T-cell (primary cell): ENCODE measurements at places on chromosomes 5 and 9. TPM values are rescaled to one million over a fixed set of nuclear protein-coding genes. Genes with fewer than 3 reads are reported as not detected.
A peak's percentile ranks its signal among the peaks of the same experiment; 100 is the strongest.

FRRS1L gene
- not detected for total RNA-seq

GBGT1 gene
- 13.3 TPM for total RNA-seq

UBLCP1 gene
- 29.1 TPM for total RNA-seq

TOMM5 gene
- 43.2 TPM for total RNA-seq

DNA sequence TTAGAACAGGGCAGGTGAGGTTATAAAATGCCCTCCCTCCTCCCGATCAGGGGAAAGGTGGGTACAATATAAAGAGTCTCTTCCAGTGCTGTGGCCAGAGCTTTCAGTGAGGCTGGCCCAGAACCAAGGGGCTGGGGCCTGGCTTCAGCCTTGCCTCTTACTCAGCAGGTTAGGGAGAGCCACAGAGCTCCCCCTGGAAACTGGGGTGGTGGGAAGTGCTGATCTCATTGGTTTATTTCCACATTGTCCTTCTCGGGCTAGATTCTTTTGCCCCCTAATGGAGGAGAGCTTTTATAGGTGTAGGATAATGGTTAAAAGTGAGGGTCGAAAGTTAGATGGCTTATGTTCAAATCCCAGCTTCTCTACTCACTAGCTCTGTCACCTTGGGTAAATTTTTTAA, 186.7 kb upstream of the TBC1D2 start:
- H3K27me3 ChIP-seq = peaks cover 6% of the 10 kb centered on the region
- DNase-seq = no peak
- no peaks in the 10 kb centered on the region for H3K4me1 ChIP-seq

DNA sequence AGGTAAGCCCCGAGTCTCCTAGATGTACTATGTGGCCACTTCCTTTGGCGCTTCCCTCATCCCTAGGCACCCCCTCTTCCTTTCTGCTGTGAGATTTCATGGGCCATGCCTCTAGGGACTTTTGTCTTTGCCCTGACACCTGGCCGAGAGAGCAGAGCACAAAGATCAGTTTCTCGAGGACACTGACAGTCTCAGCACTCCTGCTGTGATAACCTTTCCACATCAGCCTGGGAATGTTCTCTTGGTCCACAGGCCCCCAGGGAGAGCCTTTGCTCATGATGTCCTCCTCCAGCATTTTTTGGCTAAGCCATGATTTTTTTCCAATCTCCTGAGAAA, 127.0 kb upstream of the CPEB4 start:
- no peak overlapping the region for H3K27ac ChIP-seq
- H3K4me1 ChIP-seq = no peaks in the 10 kb centered on the region
- no peaks in the 10 kb centered on the region for H3K36me3 ChIP-seq

DNA sequence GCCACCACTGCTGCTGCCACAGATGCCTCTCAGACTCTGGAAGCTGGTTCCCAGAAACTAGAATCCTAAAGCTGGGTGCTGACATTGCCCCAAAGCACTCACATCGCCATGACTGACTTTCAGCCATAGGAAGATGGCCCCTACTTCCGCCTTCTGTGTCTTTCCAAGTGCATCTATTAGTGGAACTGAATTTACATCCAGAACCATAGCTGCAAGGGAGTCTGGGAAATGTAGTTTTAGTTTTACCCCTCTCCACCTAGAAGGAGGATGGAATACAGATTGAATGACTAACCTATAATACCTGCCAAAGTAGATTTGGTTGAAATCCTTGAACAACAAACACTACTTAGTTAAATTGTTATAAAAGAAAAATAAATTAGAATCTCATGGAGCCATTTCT, 118.8 kb downstream of the RASGRF2 start:
- H3K4me3 ChIP-seq = no peak overlapping the region
- peaks cover 15% of the 10 kb centered on the region for H3K36me3 ChIP-seq
- no peaks in the 10 kb centered on the region for H3K27me3 ChIP-seq
- H3K4me1 ChIP-seq = no peaks in the 10 kb centered on the region
- DNase-seq = no peak

- H3K4me3 ChIP-seq = no peak overlapping the region
- no peaks in the 10 kb centered on the region for H3K36me3 ChIP-seq
- DNase-seq = no peak
These were observed 77.3 kb upstream of the SLC1A3 start for GRCh38 chr5:36529142-36529541.

- no peak for DNase-seq
- peaks cover 2% of the 10 kb centered on the region for H3K27me3 ChIP-seq
These were observed 40.6 kb upstream of the OLFM1 start for GRCh38 chr9:135046739-135047350.

- H3K4me1 ChIP-seq = peaks cover 37% of the 10 kb centered on the region
- H3K27ac ChIP-seq = no peak overlapping the region
- peak overlapping the region; percentile 58 for H3K4me3 ChIP-seq
- peaks cover 3% of the 10 kb centered on the region for H3K27me3 ChIP-seq
- peak; percentile 59 for DNase-seq
These were observed 3.9 kb upstream of the NKD2 start for GRCh38 chr5:1004461-1005248.

DNA sequence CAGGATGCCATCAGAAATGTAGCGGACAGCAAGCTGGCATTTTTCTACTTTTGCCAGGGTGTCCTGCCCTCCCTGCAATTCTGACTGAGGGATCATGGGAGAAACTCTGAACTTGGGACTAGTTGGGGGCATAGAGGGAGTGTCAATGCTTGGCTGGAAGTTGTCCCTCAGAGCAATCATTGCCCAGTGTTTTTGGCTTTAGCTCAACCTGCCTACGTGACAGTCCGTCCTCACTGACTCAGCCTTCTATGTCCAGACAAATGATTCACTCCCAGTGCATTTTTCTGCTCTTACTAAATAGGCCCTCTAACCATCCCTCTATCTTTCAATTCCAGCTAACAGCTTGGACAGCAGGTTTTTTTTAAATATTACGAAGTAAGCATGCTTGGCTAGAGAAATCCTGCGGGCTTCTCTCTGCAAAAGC, 627.4 kb downstream of the TLR4 start:
- DNase-seq = no peak
- no peaks in the 10 kb centered on the region for H3K36me3 ChIP-seq
- no peaks in the 10 kb centered on the region for H3K4me1 ChIP-seq
- H3K4me3 ChIP-seq = no peak overlapping the region
- no peaks in the 10 kb centered on the region for H3K27me3 ChIP-seq

GRCh38 chr5:63743096-63743798, 219.0 kb downstream of the HTR1A start:
- no peak overlapping the region for H3K4me3 ChIP-seq
- H3K36me3 ChIP-seq = no peaks in the 10 kb centered on the region
- no peak overlapping the region for H3K27ac ChIP-seq
- no peaks in the 10 kb centered on the region for H3K27me3 ChIP-seq
- no peaks in the 10 kb centered on the region for H3K4me1 ChIP-seq
- no peak for DNase-seq
